CD4-positive, alpha-beta T cell treated with Interleukin-6 for 4 hours (primary cell): ENCODE measurements at places on chromosomes 11 and 22.

- DNase-seq: no peak
These were observed 9.2 kb upstream of the P2RY6 start for GRCh38 chr11:73262851-73263495.

DNA sequence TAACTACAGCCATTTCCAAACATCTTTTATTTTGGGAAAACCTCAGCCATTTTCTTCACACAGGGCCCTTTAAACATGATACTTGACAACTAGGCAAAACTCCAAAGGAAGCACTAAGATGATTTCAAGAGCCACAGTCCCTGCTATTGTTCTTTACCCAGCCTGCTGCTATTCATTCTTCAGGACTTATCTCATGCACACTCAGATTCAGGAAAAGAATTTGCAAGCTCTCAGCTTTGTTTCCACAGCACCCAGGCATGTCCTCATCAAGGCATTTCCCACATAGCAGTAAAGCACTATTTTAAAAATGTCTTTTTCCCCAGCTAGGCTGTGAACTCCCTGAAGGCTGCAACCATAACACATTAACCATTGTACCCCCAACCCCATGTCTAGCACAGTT, 609.3 kb upstream of the CCDC90B start:
- DNase-seq: no peak

GRCh38 chr22:30969532-30970355, 679 bp downstream of the TUG1 start:
- peak; percentile 48 for DNase-seq

GRCh38 chr11:33257897-33258630, 883 bp downstream of the HIPK3 start:
- DNase-seq: peak; percentile 77

GRCh38 chr11:17812091-17812864, 77.7 kb downstream of the KCNC1 start:
- DNase-seq: no peak

- no peak for DNase-seq
These were observed 99.2 kb downstream of the NAT10 start for GRCh38 chr11:34204396-34205279.

DNA sequence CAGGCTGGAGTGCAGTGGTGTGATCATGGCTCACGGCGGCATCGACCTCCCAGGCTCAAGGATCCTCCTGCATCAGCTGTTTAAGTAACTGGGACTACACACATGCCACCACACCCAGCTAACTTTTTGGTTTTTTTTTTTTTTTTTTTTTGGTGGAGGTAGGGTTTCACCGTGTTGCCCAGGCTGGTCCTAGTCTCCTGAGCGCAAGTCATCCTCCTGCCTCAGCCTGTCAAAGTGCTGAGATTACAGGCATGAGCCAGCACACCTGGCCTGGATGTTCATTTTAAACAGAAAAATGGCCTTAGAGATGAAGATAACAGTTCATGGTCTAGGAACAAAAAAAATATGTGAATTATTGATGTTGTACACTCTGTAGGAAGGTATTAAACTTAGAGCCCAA, 13.6 kb upstream of the SLC25A18 start:
- DNase-seq: no peak

- no peak for DNase-seq
These were observed 41.9 kb downstream of the DNHD1 start for GRCh38 chr11:6538945-6539344.

GRCh38 chr11:8090756-8091155, 9.7 kb downstream of the TUB start:
- peak; percentile 16 for DNase-seq

- no peak for DNase-seq
These were observed 3.2 kb upstream of the KCNE3 start for GRCh38 chr11:74470526-74470925.

DNA sequence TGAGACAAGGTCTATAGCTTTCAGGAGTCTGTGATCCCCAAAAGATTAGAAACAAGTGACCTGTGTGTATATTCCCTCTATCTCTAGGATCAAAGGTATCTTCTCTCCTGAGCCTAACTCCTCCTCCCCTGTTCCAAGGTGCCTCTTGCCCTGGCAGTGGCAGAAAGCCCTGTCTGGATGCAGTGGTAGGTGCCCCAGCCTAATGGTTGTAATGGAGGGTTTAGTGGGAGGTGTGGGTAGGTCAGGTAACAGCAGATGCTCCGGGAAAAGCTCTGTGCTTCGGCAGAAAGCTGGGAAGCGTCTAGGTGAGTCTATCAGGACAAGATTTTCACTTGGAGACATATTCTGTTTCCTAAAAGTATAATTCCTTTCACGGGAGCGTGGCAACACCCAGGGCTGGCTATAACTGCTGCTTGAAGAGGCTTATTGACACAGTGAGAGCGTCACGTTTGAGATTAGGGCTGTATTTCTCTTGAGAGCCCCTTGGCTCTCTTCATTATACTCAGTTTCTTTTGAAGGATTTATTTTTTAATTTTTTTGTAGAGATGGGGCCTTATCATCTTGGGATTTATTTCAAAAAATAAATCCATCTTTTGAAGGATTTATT, 49.5 kb downstream of the PRR5L start:
- no peak for DNase-seq

- DNase-seq: no peak
These were observed 20.8 kb downstream of the ADA2 start for GRCh38 chr22:17198170-17199002.

GRCh38 chr11:60515144-60515855, at the start of gene MS4A13:
TSS of gene MS4A13 (plus strand) at chr11:60515392. CDS start at chr11:60518084, 2,692 bp downstream.
- DNase-seq: no peak

DNA sequence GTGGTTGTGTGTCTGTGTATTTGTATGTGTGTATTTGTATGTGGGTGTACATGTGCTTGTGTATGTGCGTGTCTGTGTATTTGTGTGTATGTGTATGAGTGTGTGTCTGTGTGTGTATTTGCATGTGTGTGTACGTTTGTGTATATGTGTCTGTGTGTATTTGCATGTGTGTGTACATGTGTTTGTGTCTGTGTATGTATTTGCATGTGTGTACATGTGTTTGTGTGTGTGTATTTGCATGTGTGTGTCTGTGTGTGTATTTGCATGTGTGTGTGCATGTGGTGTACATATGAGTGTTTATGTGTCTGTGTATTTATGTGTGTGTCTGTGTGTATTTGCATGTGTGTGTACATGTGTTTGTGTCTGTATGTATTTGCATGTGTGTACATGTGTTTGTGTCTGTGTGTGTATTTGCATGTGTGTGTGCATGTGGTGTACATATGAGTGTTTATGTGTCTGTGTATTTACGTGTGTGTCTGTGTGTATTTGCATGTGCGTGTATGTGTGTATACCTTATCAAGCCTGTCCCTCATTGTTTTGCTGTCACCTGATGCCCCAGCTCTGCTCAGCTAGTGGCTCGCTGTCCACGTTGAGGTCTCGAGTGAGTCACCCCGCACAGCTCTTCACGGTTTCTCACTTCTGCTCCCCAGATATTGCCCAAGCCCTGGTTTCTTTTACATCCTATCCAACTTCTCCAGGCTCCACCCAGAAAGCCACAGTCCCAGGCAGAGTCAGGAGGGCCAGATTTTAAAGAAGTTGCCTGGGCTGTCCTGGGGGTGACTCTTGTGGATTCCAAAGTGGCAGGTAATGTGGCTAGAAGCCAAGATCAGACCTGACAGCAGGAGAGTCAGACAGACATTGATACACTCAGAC, 15.2 kb downstream of the MB start:
- no peak for DNase-seq

DNA sequence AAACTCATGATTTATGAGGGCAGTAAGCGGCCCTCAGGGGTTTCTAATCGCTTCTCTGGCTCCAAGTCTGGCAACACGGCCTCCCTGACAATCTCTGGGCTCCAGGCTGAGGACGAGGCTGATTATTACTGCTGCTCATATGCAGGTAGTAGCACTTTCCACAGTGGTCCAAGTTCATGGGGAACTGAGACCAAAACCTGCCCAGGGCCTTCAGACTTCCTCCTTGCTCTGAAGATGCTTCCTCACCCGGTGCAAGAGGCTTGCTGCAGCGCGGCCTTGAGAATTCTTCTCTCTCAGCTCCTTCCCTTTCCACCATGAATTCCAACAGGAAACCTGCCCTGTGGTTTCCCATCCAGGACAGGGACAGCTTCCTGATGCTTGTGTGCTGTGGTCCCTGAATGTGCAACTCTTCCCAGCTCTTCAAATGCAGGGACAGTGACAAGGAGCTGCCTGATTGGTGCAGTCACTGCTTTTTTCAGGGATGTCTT, 53.9 kb downstream of the GGTLC2 start:
- DNase-seq: no peak

GRCh38 chr11:72750556-72751115, 1.6 kb downstream of the ARAP1 start:
- DNase-seq: no peak

DNA sequence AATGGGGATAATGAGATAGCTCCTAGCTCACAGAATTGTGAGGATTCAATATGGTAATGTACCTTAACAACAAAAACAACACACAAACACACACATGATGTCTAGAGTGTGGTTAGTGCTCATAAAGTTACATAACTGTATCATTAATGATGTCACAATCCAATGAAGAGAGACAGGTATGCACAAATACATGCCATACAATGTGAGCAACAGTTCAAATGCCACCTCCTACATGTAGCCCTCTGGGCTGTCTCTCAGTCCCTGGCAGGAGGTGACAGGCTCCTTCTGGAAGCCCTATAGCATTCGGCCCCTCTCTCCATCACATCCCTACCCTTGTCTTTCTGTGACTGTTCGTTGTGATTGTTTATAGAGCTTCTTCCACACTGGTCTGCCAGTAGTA, 8.3 kb upstream of the MICALL1 start:
- no peak for DNase-seq

- no peak for DNase-seq
These were observed 7.7 kb upstream of the SLC1A2 start for GRCh38 chr11:35427071-35427470.

DNA sequence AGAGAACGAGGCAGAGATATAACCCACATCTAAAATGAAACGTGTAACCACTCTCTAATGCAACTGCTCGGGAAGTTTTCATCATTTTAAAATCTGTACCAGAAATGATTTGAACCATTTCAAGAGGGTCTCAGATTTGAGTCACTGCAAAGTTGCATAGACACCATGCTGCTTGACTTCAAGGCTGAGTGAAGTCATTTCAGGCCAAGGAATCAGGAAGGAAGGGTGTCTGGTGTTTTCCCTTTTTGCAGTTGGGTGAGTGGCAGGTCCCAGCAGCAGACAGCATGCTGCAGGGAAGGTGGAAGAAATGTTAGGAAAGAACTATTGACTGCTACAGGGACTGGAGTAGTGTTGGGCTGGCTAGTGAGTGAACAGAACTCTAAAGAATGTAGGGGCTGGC, 16.5 kb downstream of the TANGO2 start:
- DNase-seq: no peak

- DNase-seq: no peak
These were observed 134.3 kb downstream of the TEAD1 start for GRCh38 chr11:12808519-12808918.

GRCh38 chr11:77879218-77879617, 58.3 kb downstream of the AAMDC start:
- DNase-seq: no peak

DNA sequence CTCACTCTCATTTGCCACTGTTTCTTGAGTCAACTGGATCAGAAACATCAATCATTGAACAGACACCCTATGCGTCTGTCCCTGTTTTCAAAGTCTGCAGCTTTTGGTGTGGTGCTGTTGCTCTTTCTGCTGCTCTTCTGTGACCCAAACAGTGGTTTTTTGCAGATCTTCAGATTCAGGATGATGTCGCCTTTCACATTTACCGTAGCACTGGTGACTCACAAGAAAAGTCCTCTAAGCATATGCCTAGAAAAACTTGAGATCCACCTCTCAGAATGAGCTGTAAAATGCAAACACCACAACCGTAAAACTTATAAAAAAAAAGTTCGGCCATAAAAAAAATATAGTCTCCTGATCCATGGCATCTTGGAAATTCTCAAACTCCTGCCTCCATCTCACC, 400.4 kb downstream of the NTM start:
- no peak for DNase-seq

DNA sequence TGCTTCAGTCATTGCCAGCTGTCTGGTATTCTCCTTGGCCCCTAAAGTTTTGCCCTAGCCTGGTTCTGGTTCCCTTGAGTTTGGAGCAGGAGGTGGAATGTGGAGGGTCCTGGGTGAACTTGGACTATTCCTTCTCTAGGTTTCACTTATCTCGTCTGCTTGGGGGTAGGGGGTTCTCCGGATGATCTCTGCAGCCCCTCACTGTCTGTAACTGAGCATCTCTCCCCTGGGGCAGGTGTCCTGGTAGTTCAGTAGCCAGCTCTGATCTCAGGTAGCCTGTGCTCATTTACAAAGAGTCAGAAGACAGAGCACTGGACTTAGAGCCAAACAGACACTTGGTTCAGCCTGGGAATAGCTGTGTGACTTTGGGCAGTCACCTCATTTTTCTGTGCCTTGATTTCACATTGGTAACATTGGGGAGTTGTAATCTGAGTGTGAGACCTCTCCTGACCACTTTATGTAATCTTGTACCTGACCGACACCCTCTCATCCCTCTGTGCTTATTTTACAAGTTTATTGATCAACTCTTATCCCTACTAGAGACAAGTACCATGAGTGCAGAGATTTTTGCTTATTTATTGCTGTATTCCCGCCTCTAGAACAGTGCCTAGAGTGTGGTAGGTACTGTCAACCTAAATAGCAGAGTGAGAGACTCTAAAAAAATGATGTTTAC, 804 bp downstream of the CCDC134 start:
- DNase-seq: no peak

DNA sequence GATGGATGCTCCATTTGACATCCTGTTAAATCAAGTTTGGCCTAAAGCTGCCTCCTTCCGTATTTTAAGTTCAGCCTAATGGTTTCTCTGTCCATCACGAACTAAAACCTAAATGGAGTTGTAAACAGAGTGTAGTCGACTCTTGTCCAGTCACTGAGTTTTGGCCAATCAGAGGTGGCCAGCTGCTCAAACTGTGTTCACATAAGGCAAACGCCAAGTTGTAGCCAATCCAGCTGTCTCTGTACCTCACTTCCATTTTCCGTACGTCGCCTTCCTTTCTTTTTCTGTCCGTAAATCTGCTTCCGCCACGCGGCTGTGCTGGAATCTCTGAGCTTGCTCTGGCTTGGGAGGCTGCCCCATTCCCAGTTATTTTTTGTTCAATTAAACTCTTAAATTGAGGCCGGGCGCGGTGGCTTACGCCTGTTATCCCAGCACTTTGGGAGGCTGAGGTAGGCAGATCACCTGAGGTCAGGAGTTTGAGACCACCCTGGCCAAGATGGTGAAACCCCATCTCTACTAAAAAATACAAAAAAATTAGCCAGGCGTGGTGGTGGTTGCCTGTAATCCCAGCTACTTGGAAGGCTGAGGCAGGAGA, 20.7 kb upstream of the CARS1 start:
- DNase-seq: no peak

GRCh38 chr11:35526370-35526792, 965 bp upstream of the PAMR1 start:
- no peak for DNase-seq

- no peak for DNase-seq
These were observed 8.7 kb downstream of the CENATAC start for GRCh38 chr11:119006656-119007055.

GRCh38 chr22:28841111-28841510, 40.7 kb upstream of the XBP1 start:
- DNase-seq: no peak

DNA sequence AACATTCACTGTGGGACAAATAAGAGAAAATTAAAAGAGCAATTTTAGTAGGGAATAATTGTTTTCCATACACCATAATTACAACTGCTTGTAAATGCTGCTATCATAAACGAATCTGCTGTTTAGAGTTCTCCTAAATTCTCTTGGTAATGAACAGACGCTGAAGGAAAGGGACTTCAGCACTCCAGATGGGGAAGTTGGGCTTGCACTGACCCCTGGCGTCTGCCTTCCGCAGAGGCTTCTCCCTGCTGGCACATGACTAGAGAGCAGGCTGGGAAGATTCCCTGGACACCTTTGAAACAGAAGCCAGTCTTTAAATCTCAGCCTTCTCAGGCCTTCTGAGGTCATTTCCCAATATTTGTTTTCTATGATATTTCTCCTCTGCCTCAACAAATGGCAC, 84.1 kb downstream of the NXPE2 start:
- peak; percentile 27 for DNase-seq
